ENCODE measurements at places on chromosomes 1 and 21.

GRCh38 chr21:27257908-27258556 lies 291.1 kb upstream of the ADAMTS5 start:
- DNase-seq = no peak

- no peak for DNase-seq
Measured at GRCh38 chr1:223221686-223222085, 78.6 kb upstream of the TLR5 start.

GRCh38 chr1:177569476-177569875 lies 398.7 kb downstream of the BRINP2 start:
- DNase-seq = no peak

DNA sequence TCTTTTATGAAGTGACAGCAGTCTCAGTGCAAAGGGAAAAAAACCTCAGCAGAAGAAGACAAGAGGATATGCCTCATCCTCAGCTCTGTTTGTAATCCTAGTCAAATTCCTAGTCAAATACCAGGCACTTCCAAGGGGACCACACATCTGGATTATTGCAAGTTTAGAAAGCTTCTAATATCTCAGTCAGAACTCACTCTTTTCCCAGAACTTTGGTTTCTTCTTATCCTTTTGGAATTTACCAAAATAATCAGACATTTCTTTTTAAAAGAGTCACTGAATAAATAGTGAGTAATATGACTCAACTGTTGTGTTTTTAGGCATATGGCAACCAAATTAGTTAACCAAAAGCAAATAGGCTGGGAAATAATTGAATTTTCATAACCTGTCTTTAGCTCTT lies 47.8 kb downstream of the PRRX1 start:
- DNase-seq = no peak

Measured in chondrocyte (in vitro differentiated cells).